Esophagus muscularis mucosa (tissue), 4 donors: ENCODE measurements at places on chromosomes 2 and 18. TPM values are rescaled to one million over a fixed set of nuclear protein-coding genes. Genes with fewer than 3 reads are reported as not detected.
A peak's percentile ranks its signal among the peaks of the same experiment; 100 is the strongest.

Gene SNTG2
- 3.3 TPM for total RNA-seq

- no peak overlapping the region for H3K27ac ChIP-seq
- H3K4me1 ChIP-seq, result peaks cover 12% of the 10 kb centered on the region
- no peaks in the 10 kb centered on the region for H3K36me3 ChIP-seq
Measured at GRCh38 chr2:37454851-37455762, 110.7 kb downstream of the QPCT start.

DNA sequence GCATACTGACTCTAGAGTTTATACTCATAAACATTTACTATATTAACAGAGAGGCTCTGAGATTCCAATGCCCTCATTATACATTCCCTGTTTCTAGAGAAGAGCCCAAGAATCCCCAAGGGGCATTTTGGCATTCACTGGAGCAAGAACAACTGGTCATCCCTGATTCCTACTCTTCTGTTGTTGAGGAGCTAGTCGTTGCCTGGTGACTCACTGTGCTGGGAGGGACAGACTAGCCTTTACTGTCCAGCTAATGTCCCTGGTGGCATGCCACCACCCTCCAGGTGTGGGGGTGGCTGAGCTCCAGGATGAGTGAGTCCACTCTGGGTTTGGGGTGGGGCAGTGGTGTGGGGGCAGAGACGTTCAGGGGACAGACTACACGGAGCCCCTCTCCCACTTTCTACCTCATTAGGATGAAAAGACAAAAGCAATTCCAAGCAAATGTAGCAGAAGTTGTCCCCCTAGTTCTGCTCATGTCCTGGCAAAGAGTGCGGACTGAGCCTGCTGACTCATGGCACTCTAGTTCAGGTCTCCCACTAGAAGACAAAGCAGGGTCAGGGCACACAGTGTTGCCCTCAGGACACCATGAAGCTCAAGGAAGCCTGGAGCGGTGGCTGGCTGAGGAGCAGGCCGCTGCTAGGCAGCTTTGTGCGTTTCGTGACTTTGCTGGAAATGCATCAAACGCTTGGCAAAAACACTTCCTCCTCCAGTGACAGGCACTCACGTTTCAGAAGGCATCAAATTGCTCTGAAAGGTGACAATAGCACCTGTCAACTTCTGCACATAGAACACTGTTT, 49.4 kb downstream of the RHOB start:
- no peaks in the 10 kb centered on the region for H3K36me3 ChIP-seq
- no peaks in the 10 kb centered on the region for H3K27me3 ChIP-seq
- no peak overlapping the region for H3K4me3 ChIP-seq
- peaks cover 21% of the 10 kb centered on the region for H3K4me1 ChIP-seq

DNA sequence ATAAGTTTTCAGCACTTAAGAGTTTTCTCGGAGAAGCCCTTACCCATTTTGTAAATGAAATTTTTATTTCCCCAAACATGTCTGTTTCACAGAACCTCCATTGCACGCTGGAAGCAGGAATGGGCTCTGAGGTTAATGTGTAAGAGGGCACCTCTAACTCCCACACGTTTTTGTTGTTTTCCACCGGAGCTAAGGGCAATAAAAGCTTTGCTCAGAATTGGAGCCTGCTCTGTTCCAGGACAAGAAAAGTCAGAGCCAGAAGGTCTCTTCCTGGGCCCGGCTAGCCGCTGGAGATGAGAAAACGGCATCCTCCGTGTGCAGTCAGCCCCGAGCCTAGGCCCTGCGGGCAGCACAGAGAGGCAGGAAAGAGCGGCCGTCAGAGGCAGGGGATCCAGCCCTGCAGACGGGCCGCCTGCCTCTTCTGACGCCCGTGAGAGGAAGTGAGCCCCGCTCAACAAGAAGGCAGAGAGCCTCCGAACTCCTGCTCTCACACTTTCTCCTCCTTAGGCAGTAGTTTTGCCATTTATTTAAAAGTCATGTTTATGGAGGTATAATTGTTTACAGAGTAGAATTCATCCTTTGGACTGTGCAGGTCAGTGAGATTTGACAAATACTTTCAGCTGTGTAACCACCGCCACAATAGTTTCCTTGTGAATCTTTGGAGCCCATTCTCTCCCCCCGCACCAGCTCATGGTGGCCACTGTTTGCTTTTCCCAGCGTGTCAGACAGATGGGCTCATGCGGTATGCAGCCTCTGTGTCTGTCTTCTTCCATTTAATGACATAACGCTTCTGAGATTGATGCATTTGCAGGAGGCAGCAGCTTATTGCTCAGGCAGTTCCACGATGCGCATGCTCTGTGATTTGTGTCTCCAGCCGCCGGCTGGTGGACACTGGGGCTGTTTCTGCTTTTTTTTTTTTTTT, 117.3 kb downstream of the GALR1 start:
- no peak for DNase-seq
- no peaks in the 10 kb centered on the region for H3K36me3 ChIP-seq
- H3K27ac ChIP-seq, result peak overlapping the region; percentile 35
- peaks cover 9% of the 10 kb centered on the region for H3K4me1 ChIP-seq
- H3K27me3 ChIP-seq, result no peaks in the 10 kb centered on the region

- H3K27me3 ChIP-seq, result no peaks in the 10 kb centered on the region
- no peak for DNase-seq
- no peak overlapping the region for H3K27ac ChIP-seq
- H3K36me3 ChIP-seq, result no peaks in the 10 kb centered on the region
- no peak overlapping the region for H3K4me3 ChIP-seq
Measured at GRCh38 chr2:163345795-163346573, 389.8 kb downstream of the FIGN start.
